ENCODE measurements at places on chromosomes 5 and 9.

DNA sequence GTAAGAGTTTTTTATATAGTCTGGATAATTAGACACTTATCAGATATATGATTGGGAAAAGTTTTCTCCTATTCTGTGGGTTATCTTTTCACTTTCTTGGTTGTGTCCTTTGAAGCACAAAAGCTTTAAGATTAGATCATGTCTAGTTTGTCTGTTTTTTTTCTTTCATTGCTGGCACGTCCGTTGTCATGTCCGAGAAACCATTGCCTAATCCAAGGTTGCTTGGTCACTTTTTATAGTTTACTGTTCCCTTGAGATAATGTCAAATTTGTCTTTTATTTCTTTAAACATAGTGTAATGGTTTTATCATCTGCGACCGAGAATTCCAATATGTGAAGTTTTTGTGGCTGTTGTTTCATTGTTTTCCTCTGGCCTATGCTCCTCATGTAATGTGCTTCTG, 28.8 kb downstream of the GARNL3 start:
- DNase-seq: no peak

DNA sequence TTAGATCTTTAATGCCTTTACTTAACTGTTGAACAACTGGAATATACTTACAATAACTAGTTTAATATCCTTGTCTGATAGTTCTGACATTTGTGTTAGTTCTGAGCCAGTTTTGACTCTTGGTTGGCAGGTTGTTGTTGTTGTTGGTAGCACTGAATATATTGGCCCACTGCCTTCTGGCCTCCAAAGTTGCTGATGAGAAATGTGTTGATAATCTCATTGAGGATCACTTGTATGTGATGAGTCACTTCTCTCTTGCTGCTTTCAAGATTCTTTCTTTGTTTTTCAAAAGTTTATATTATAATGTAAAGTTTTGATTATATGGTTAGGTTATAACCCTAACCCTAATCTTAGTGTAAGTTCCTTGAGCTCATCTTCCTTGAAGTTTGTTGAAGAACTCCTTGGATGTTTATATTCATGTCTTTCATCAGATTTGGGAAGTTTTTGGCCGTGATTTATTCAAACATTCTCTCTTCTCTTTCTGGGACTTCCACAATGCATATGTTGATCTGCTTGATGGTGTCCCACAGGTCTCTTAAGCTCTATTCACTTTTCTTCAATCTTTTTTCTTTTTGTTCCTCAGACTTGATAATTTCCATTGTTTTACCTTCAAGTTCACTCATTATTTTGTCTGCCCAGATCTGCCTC, 149.7 kb downstream of the FGF18 start:
- no peak for DNase-seq

- no peak for DNase-seq
Observed at GRCh38 chr9:14881006-14881405, 29.2 kb downstream of the FREM1 start.

GRCh38 chr5:78889369-78890140, 95.6 kb downstream of the ARSB start:
- DNase-seq: no peak

GRCh38 chr5:168365581-168366081, 74.2 kb downstream of the WWC1 start:
- no peak for DNase-seq

DNA sequence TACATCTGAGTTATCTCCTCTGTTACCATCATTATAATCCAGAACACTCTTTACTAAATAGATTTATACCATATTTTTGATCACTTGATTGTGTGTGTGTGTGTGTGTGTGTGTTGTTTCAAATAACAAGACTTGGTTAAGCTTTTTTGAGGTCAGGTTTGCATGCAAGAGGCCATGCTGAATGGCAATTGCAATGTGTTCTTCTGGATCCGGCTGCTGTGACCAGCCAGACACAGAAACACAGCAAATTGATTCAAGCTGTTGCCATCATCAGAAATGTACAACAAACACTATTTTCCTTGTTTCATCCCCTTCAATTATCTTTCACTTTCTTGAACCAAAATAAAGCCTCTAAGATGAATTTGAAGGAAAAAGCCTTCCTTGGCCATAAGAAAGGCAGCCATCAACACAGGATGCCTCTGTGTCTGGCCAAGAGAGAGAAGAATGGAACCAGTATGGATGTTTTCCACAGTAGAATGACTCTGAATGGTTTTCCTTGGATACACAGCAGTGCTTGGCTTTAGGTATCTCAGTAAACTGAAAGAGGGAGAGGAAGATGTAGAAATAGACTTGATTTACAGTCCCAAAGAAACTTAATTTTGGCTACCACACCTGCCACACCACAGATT, 53.9 kb downstream of the DPYSL3 start:
- no peak for DNase-seq

- no peak for DNase-seq
Observed at GRCh38 chr9:114503522-114504340, 1.5 kb downstream of the WHRN start.

GRCh38 chr5:43033841-43034590, 6.1 kb downstream of the ANXA2R start:
- DNase-seq: no peak

DNA sequence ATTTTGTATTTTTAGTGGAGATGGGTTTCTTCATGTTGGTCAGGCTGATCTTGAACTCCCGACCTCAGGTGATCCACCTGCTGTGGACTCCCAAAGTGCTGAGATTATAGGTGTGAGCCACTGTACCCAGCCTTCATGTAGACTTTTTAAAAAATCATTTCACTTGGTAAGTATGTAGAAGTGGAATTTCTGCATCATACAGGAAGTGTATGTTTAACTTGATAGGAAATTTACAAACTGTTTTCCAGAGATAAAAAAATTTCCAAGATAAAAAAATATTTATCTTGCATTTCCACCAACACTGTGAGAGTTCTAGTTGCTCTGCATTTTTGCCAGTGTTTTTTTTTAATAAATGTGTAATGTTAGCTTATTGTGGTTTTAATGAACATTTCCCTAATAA, 155.8 kb downstream of the ZNF608 start:
- DNase-seq: no peak

DNA sequence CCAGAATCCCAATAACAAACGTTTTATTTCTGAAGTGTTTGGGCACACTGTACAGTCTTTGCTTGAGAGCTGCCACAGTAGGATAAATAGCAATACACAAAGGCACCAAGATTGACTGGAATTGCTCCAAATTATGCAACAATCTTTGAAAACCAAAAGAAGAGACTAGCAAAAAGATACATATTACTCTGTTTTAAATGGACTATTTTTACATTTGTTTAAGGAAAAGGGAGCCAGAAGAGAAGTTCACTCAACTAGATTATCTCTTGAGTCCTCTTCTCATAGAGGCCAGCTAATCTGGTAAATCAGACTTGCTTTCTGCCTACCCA, 385.0 kb upstream of the SLC30A5 start:
- no peak for DNase-seq

GRCh38 chr9:13461414-13461991, 182.0 kb upstream of the MPDZ start:
- DNase-seq: no peak

DNA sequence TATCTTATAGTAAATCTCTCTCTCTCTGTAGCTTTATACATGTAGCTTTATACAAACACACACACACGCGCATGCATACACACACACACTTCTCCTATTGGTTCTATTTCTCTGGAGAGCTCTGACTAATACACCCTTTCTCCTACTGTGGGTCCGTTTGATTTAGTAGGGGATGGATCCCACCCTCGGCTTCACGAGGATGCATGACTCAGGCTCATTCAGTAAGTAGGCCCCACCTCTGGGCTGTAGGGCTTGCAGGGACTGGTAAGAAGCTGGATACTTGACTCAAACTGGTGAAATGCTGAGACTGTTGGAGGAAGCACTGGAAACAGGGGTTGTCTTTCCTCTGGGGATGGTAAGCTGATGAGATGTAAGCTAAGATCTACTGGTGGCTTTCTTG, 98.7 kb downstream of the SLC24A2 start:
- DNase-seq: no peak

DNA sequence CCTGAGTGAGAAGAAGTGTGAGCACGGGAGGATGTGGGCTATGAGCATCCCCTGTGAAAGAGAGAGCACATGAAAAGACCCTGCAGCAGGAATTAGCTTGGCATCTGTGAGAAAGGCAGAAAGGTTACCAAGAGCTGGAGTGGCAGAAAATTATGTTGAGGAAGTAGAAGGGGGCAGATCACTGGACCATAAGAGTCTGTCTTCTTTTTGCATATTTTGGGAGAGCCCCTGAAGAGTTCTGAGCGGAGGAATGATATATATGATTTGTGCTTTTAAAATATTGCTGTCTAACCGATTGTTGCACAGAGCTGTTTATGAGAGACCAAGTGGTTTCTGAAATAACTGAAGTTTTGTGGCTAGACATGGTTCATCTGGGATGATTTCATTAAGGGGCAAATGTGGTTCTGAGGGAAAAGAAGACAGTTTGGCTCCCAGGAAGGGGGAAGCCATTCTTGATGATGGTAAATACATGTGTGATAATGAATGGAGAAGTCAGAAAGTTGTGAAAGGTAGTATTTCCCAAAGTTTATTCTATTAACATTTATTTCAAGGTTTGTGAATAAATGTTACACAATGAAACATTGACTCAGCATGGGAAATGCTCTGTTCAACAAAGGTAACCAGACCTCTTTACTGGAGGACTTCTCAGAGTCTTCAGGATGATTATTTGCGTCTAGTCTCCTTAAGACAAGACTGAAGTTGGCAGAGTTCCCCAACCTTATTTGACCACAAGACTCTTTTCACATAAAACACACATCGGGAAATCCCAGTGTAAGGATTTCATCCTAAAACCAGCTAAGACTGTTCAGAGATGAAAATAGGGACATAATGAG, 31.5 kb upstream of the ADRB2 start:
- no peak for DNase-seq

DNA sequence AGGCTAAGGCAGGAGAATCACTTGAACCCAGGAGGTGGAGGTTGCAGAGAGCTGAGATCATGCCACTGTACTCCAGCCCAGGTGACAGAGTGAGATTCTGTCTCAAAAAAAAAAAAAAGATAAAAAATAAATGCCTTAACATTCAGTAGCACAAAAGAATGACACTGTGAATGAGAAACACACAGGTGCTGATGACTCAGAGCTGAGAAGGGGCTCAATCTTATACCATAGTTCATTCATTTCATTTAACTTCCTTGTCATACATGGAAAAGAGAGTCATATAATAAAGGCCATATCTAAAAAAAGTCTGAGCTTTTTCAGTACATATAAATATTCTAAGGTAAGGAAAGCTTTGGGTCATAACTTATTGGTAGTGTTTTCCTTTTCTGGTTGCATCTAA, 40.6 kb downstream of the WWC1 start:
- no peak for DNase-seq

- DNase-seq: no peak
Observed at GRCh38 chr5:485946-486491, 38.2 kb downstream of the SLC9A3 start.

- DNase-seq: no peak
Observed at GRCh38 chr9:1207686-1208085, 157.5 kb downstream of the DMRT2 start.

GRCh38 chr5:102865171-102865509, 110.0 kb downstream of the PAM start:
- no peak for DNase-seq

- no peak for DNase-seq
Observed at GRCh38 chr5:170450061-170450669, 53.7 kb upstream of the KCNIP1 start.

DNA sequence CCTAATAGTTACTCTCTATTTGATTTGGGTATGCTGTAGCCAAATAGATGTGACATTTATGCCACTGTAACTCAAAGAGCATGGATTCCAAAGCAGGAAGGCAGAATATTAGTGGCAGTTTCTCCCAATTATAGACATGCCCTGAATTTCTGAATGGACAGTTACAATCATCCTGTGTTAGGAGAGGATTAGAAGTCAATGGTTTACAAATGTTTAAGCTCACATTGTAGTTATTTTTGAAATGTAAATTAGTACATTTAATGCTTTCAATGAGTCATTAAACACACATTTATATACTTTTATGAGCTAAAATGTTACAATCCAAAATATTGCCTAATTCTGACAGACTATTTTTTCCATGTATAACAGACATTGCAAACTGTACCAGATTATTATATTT, 62.3 kb upstream of the CDH18 start:
- no peak for DNase-seq

GRCh38 chr9:120742951-120743416, 28.7 kb upstream of the MEGF9 start:
- DNase-seq: no peak

- DNase-seq: no peak
Observed at GRCh38 chr9:7358876-7359275, 440.7 kb downstream of the DMAC1 start.

- DNase-seq: no peak
Observed at GRCh38 chr5:107104040-107104995, 566.4 kb downstream of the EFNA5 start.

DNA sequence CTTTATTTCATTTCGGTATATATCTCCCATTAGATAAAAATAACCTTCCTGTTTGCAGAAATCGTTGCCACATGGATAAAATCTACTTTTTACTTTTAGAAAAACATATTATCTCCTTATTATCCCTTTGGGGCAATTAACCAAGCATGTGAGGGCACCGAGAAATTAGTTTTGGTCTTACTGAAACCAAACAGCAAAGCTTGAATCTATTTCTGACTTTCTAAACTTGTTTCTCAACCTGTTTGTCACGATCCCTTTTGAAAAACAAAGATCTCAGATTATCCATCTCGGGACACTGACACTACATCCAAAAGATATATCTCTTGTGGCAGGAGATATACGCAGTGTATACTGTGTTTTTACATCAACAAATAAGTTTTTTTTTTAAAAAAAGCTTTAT, 2.3 kb downstream of the TUT7 start:
- DNase-seq: no peak

- no peak for DNase-seq
Observed at GRCh38 chr5:36105819-36106218, 39.1 kb upstream of the UGT3A2 start.

DNA sequence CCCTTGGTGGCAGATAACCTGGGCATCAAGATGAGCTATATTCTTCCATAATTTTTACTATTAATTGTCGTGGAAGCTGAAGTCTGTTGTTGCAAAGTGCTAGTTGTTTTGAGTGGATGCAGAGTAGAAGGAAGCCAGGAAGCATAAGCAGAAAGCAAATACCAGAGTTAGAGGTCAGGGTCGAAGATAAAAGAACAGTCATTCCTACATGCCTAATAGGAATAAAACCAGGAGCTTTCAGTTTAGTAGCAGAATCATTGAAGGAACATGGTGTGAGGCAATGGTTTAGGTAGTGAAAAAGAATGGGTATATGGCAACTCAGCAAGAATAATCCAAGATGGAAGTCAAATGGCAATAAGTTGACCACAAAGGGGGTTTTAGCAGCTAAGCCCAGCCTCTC, 121.6 kb upstream of the FST start:
- DNase-seq: no peak

DNA sequence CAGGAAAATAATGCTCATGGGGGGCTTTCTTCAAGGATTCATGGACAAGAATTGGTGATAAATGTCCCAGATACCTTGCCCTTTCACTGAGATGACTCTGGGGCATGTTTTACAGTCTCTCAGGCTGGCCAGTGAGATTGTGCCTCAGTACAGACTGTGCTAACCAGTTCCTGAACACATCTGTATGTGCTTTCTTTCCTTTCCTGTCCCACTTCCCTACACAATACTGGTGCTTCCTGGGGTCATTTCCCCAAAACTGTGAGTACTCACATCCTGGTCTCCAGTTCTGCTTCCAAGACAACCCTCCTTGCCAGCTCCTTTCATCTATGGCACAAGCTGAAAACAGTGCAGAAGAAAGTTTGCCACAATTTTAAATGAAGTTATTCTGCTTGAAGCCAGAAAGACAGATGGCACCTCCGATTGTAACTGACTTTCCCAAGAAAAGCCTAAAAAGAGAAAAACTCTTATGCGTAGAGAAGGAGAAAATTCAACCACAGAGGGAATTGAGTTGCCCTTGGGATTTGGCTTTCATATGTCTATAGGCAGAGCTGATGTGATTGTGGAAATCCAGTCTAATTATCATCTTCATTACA, 134.7 kb downstream of the DRD1 start:
- no peak for DNase-seq

Data from stimulated activated CD4-positive, alpha-beta T cell treated with anti-CD3 and anti-CD28 coated beads, Interleukin-15, amount 100 ng/mL, for 1 hour (primary cell).